ENCODE measurements at places on chromosomes 4 and X. TPM values are rescaled to one million over a fixed set of nuclear protein-coding genes. Genes with fewer than 3 reads are reported as not detected.

HTRA3 gene
- 14.4 TPM for total RNA-seq

RADX gene
- total RNA-seq, result not detected

RHOXF2B gene
- not detected for total RNA-seq

IL2RG gene
- 0.21 TPM for total RNA-seq

DCX gene
- total RNA-seq, result not detected

UGT2B10 gene
- total RNA-seq, result not detected

ZFX gene
- total RNA-seq, result 8.8 TPM

SORCS2 gene
- 5.1 TPM for total RNA-seq
